ENCODE measurements at places on chromosomes 7 and 10. TPM values are rescaled to one million over a fixed set of nuclear protein-coding genes. Genes with fewer than 3 reads are reported as not detected.

OR2A2 gene
- total RNA-seq: not detected

CALML3 gene
- total RNA-seq: not detected

PAX4 gene
- total RNA-seq: not detected

LLCFC1 gene
- total RNA-seq: not detected

ADAM8 gene
- not detected for total RNA-seq

HOXA11 gene
- total RNA-seq: 4.4 TPM

PLCE1 gene
- 8.1 TPM for total RNA-seq

GRCh38 chr10:58094985-58095718 is 172.5 kb downstream of the IPMK start:
- H3K27ac ChIP-seq: no peak overlapping the region
- no peak overlapping the region for H3K4me3 ChIP-seq
- DNase-seq: no peak

- H3K4me3 ChIP-seq: no peak overlapping the region
- no peaks in the 10 kb centered on the region for H3K36me3 ChIP-seq
- no peak overlapping the region for H3K27ac ChIP-seq
These were observed 701.4 kb downstream of the PARD3 start for GRCh38 chr10:34113504-34114225.

DNA sequence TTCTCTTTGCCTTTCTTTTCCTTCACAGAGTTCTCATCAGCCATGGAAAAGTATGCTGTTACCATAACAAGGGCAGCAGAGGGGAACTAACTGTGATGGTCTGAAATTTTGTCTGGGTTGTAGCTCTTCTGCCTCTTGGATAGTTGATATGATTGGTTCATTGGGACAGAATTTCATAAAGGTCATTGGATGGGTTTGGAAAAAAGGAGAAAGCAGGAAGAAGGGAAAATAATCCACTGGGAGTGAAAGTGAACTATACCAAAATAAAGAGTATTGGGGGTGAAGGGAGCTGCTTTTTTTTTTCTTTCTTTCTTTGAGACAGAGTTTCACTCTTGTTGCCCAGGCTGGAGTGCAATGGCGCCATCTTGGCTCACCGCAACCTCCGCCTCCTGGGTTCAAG is 5.8 kb downstream of the EIF4EBP2 start:
- peaks cover 12% of the 10 kb centered on the region for H3K4me1 ChIP-seq
- no peak overlapping the region for H3K4me3 ChIP-seq
- no peak overlapping the region for H3K27ac ChIP-seq
- H3K27me3 ChIP-seq: no peaks in the 10 kb centered on the region
- DNase-seq: no peak

GRCh38 chr7:128025819-128026218 is 5.4 kb downstream of the LRRC4 start:
- no peak overlapping the region for H3K4me3 ChIP-seq
- peaks cover 7% of the 10 kb centered on the region for H3K36me3 ChIP-seq
- no peak for DNase-seq
- H3K27ac ChIP-seq: no peak overlapping the region
- no peaks in the 10 kb centered on the region for H3K4me1 ChIP-seq

All from SJSA1 (cell line).